ENCODE measurements at places on chromosomes 6 and 20.
A peak's percentile ranks its signal among the peaks of the same experiment; 100 is the strongest.

DNA sequence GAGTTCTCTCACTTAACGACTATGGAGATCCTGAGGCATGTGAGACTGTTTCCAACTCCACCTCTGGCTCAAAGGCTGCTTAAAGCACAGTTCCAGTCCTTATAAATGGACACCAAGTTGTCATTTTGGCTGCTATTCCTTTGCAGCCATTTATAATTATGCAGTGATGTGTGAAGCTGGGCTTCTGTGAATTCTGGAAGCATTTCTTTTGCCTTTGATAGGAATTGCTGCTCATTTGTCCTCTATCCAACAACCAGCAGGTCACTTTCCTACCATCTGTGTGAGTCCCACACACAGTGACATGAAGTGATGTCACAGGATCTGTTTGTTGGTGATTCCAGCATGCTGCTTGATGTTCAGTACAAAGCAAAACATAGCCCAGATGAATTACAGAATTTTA, 28.5 kb upstream of the EFHC1 start:
- DNase-seq, result no peak

DNA sequence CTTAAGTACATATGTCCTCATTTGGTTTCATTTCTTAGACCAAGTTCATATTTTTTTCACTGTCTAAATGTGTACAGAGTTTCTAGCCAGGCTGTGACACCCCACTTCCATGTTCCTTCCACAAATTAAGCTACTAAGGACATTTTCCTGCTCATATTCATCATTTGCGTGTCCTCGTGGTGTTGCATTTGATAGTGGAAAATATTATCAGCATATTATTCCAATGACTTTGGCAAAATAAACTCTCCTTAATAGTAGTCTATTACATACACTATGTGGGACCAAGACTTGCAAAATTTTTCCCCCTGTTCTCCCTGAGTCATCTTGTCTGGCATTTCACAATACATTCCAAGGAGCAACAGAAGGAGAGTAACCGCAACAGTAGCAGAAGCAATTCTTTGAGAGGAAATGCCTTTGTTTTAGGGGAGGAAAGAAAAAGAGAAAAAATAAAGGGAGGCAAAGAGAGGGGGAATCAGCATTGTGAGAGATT, 599.2 kb downstream of the COL12A1 start:
- no peak for DNase-seq

DNA sequence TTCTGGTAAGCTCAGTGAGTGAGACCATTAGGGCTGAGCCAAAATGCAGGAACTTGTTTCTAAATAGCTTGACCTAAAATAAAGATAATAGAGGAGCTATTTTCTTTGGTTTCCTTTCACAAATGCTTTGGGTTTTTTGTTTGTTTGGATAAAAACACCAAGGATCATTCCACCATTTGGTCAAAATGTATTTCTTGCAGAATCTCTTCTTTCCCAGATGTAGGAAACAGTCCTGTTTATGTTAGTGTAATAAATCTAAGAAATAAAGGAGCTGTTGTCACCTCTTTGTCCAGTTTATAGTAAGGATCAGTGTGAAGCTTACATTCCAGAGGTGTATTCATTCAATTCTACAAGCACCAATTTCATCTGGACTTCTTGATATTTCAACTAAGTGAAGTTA, 297.8 kb downstream of the GJA1 start:
- DNase-seq, result no peak

DNA sequence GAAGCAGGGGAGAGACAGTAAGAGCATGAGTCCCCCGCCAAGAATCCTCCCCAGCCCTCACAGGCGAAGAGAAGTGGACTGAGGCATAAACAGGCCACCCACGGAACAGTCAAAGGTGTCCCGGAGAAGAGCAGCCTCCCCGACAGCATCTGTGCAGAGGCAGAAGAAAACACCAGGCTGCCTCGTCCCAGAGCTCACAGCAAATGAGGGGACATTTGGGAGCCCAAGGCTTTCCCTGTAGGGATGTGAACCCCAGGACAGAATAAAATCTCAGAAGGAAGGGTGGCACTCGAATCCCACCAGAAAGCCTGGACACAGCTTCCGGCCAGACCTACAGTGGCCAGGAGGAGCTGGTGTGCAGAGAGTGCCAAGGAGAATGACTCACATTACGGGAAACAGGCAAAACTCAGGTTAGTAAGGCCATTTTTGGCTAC, 90.4 kb downstream of the DLL1 start:
- no peak for DNase-seq

GRCh38 chr6:32189069-32189741, 797 bp downstream of the PBX2 start:
- no peak for DNase-seq

GRCh38 chr20:58710481-58711265, 18.1 kb downstream of the NPEPL1 start:
- no peak for DNase-seq

DNA sequence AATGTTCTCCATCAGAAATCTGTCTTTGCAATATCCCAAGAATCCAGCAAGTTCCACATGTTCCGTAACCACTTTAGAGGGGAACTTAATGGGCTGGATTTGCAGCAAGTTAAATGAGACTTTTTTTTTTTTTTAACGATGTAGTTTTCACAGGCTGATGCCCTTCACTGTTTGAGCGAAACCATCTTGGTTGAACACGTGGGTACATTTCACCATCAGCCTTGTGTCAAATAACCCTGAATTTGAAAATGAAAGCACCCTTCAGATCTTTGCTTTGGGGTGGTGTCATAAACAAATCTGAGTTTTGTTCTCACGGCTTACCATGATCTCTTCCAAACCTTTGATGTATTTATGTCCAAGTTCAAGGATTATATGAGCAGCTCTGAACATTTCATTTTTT, 73.7 kb upstream of the EXOC2 start:
- no peak for DNase-seq

GRCh38 chr6:90080876-90081481, 186.7 kb downstream of the GJA10 start:
- DNase-seq, result peak; percentile 28

GRCh38 chr6:111658462-111659154, 52.9 kb upstream of the TRAF3IP2 start:
- DNase-seq, result no peak

GRCh38 chr6:170151321-170151771, 139.5 kb downstream of the DLL1 start:
- no peak for DNase-seq

DNA sequence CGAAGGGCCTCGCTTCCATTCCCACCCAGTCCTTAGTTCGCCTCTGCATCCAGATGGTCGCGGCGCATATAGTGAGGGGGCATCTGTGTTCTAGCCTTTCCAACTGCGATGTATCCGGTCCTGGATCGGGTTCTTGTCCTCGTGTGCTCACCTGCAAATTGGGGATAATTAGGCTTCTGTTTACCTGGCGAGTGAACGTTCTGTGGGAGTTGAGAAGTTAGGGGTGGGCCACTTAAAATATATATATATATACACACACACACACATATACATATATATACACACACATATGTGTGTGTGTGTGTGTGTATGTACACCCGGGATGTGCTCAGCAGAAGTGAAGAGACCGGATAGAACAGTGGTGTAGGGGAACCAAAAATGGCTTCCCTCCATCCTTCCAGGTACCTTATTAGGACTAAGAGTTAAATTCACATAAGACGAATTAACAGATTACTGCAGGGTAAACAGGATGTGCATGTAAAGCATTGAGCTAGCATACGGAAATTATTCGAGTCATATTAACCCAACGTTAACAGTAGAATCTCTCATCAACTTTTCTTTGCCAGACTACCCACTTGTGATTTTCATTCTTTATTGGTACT, 537 bp downstream of the CSTF1 start:
- DNase-seq, result no peak

DNA sequence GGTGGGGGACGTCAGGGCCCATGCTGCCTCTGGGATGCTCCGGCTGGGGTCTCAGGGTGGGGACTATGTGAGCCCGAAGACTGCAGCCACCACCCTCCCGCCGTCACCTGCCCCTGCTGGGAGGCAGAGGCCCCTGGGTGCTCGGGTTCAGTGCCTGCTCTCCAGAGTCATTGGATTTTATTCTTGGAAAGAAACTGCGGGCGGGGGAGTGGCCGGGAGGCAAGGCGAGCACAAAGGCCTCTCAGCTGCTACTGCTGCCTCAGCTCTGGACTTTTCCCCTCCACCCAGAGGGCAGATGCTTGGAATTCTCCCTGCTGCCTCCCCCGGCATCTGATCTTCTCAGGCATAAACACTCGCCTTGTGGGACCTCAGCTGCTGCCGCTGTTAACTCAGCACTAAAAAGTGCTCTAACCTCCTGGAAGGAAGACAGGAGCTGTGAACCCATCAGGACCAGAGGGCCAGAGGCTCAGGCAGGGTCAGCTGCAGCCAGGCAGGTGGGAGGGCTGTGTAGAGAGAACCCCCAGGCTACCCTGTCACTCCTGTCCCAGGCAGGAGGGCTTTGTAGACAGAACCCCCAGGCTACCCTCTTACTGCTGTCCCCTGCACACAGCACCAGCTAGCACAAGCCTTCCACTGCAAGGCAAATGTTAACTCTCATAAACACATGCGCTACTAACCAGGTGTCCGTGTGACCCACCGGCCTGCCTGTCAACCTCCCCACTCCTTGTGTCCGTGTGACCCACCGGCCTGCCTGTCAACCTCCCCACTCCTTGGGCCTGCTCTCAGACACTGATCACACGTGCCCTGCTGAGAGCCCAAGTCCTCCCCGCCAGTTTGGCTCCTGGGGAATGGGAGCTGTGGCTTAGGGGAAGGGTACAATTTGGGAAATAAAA, 9.4 kb upstream of the FRMD1 start:
- no peak for DNase-seq

GRCh38 chr6:160247457-160247883, 11.2 kb downstream of the SLC22A2 start:
- no peak for DNase-seq

DNA sequence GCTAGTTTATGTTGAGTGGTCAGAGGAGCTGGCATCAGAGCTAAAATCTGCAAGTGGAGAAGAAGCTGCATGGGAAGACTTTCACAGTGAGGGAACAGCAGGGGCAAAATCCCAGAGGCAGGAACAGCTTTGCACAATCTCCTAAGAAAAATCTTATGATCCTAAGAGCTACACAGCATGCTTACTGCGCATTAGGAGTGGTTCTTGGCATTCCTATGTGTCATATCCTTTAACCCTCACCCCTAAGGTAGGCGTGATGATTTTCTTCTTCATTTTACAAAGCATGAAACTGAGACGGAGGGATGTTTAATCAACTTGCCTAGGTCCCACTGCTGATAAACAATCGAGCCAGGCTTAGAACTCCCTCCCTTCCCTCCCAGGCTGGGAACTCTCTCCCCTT, 313.6 kb upstream of the SULF2 start:
- DNase-seq, result no peak

DNA sequence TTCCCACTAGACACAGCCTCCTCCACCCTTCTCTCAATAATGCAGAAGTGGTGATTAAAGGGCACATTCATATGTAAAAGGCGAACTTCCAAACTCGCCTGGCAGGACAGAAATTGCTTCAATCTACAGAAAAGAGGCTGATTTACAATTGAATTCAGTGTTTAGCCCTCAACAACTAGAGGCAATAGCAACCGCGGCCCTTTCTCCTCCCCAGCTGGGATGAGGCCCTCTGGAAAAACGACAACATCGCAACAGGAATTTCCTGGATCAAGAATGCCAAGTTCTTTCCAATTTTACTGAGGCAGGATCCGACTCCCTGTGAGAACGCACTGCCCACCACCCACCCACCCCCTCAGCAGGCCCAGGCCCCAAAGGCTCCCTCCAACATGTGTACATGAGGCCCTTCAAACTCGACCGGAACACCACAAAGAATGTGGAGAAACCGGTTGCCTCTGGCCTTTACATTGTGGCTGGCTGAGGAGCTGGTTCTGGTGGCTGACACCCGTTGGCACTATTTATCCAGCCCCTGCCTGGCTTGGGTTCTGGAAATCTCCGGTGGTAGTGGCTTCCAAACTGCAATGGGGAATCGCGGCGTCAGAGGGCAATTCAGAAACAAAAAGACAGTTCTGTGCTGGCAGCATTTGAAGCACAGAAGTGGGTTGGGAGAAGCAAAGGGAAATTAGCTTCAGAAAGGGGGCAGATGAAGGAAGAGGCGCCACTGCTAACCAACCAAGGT, 36.8 kb downstream of the ZMYND8 start:
- DNase-seq, result no peak

GRCh38 chr6:88982720-88983119, 19.3 kb upstream of the RNGTT start:
- no peak for DNase-seq

GRCh38 chr6:35167505-35167904, 26.4 kb upstream of the TCP11 start:
- no peak for DNase-seq

DNA sequence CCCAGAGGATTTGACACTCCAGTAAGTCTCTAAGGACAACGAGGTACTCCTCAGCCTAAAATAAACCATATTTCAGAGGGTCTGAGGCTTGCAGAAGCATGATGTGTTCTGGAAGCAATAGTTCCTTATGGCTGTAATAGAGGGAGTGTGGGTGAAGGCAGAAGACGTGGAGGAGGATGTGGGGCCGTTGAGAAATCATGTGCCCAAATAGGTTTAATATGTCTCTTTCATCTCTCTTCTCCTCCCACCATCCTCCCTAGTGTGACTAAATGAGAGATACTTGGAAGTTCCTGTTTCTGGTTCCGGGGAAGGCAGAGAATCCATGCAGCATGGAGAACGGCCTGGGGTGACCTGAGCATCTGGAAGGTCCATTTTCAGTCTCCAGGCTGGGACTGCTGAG, 174.0 kb upstream of the RSPO3 start:
- DNase-seq, result no peak

DNA sequence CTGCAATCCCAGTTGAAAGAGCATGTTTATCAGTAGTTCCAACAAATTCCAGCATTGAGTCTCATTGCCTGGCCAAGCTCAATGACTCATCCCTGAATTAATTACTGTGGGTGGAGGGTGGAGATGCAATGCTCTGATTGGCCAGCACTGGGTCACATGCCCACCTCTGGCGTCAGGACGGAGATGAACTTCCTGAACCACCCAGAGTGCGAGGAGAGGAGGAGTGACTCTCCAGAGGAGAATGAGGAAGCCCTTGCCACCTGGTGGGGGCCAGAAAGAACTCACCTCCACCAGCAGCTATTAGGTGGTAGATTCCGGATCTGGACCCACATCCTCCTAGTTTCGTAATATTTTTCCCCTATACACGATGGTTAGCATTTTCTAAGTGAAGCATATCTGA, 283.9 kb downstream of the TBC1D7 start:
- no peak for DNase-seq

GRCh38 chr6:100266494-100267401, 198.0 kb downstream of the SIM1 start:
- no peak for DNase-seq

DNA sequence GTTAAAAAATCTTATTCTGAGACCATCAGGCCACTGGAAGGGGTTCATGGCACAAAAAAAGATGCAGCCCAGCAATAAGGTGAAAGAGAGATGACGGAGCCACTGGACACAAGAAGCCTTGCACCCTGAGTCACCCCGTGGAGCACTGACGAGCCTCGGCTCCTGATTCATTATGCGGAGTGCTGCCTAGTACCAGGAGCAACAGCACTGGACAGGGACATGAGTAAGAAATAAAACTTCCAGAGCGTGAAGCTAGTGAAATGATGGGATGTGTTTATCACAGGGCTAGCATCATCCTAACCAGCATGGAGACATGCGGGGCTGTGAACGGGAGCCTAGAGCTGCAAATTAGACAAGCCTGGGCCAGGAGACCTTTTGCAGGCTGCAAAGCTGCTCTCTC, 53.3 kb downstream of the RNASET2 start:
- DNase-seq, result no peak

Measured in stimulated activated CD8-positive, alpha-beta memory T cell treated with anti-CD3 and anti-CD28 coated beads, Interleukin-2, amount 100 ng/mL, for 1 hour (primary cell).